Activated gamma-delta T cell (primary cell): ENCODE measurements at places on chromosomes 4 and X.

GRCh38 chr4:42460043-42460442 lies 62.8 kb downstream of the SHISA3 start:
- no peak for DNase-seq

DNA sequence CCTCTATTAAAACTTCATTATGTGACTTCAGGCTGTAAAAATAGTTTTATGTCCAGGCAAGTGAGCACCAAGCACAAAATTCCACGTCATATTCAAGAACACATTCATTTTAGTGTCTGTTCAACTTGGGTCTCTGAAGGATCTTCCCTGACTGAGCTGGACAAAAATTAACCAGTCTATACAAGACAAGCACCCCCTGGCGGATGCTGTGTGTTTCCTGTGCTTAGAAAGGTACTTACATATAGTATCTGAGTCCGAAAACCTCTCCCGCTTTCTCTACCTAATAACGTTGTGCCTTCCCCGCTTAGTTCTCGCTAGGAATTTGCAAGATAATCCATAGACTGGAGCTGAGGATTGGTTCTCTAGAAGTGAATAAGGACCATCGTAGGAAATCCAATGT lies 2214.5 kb upstream of the TENM3 start:
- DNase-seq: no peak

- no peak for DNase-seq
Measured at GRCh38 chr4:111283066-111283677, 660.3 kb upstream of the PITX2 start.

- no peak for DNase-seq
Measured at GRCh38 chr4:149095811-149096210, 653.6 kb upstream of the NR3C2 start.

DNA sequence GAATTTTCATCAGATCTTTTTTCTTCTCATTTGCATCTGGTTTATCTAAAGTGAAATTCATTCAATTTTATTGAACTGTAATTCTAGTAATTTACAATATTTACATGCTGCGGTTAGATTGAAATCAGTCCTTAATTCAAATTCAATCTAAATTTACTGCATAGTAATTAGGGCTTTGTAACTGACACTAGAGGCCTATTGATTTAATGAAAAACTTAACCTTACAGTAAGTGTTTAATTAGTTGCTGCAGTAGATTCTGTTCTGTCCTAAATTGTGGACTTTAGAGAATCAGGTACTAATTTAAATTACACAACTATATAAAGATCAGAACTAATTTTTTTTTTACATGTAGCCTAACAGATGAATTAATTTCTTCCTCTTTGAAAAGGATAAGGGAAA lies 758.8 kb upstream of the TENM3 start:
- no peak for DNase-seq

- DNase-seq: no peak
Measured at GRCh38 chr4:94934201-94934600, 176.4 kb downstream of the BMPR1B start.

DNA sequence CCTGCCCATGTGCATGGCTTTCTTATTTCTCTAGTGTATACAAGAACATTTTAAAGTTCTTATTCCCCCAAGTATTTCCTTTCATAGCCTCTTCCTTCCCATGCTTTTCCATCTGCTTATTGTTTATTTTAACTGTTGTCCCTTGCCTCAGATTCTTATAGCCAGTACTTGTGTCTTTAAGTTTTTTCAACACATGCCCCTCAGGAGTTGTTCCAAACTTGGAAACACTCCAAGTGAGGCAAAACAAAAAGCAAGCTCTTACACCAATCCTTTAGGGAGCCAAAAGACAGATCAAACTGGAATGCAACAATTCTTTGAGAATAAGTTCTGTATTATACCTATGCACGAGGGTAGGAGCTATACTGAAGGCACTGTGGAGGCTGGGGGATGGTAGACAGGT lies 222.0 kb upstream of the STK26 start:
- DNase-seq: no peak

DNA sequence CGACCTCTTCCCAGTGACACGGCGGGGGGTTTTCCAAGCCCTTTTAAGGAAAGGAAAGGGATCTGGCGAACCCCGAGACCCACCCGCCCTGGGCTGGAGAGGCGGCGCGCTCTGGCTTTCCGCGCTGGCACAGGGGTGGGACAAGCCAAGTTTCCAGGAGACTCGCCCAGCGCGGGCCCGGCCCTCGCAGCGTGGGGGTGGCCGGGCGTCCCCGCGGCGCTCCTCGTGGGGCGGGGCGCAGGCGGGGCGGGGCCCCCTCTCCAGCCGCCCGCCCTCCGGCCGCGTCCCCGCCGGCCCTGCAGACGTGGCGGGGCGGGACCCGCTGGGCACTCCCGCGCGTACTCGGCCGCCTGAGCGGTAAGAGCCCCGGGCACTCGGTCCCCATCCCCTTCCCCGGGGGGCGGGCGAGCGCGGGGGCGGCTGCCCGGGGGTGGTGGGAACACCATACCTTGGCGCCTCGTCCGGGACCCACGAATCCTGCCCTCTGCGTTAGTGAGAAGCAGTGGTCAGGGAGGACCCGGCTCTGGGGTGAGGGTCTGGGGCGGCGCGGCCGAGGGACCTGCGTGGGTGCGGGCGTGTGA lies at the start of gene FAM114A1:
Gene FAM114A1 (plus strand): TSS at position 329 of the 581 bp plus-strand sequence. CDS start 10,273 bp downstream, outside the sequence.
- peak; percentile 10 for DNase-seq

DNA sequence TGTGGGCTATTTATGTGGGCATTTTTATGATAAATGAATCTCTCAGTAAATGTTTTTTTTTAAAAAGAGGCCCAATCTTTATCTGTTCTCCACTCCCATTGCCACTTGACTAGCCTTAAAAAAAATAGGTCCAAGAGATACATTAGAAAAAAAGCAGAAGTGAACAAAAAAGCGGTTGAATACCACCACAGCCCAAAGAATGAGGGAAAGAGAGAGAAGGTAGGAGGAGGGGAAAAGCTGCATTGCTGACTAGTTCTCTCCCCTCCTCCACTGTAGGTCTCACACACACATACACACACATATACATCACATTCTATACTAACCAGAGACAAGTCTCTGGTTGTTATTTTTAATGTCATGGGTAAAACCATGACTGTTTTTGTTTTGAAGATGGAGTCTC lies 95.8 kb upstream of the IL13RA1 start:
- no peak for DNase-seq

DNA sequence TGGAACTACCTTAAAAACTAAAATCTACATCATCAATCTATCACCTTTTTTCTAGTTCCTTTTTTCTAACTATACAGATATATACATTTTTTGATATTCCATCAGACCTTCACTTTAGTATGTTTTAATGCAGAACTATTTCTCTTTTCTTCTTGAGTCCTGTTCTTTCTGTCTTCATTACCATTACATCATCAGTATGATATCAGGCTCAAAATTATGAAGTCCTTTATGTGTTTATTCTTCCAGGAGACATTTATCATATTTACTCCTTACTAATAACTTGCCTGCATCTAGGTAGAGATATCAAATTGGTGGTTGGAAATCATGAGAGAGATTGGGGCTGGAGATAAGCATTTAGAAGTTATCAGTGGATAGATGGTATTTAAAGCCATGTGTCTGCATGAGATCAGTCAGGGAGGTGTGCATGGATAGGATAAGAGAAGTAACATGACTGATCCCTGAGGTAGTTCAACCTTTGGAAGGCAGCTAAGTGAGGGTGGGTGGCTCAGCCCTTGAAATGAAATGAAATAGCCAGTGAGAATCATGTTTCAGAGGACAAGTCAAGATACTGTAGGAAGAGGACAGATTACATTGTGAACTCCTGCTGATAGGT lies 43.1 kb downstream of the MRPL1 start:
- DNase-seq: no peak

GRCh38 chrX:30308263-30309138 lies 689 bp downstream of the NR0B1 start:
- peak; percentile 8 for DNase-seq

GRCh38 chrX:93422693-93423092 lies 250.7 kb downstream of the NAP1L3 start:
- DNase-seq: no peak

DNA sequence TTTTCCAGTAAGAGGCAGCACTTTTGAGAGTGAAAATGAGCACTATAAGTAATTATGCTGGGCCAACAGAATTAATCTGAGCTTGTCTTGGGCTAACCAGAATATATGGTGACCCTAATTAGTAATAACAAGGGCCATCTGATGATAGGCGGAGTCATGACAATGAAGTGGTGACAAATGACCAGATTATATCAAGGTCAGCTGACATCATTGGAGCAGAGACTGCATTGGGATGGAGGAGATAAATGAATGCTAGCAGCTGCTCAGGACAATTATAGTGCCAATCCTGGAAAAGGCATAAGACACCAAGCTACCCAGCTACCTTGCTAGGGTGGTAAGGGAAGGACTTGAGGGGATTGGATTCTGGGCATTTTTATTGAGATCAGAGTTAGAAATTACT lies 1548.7 kb downstream of the RPA4 start:
- DNase-seq: no peak

GRCh38 chr4:48954314-48954713 lies 31.8 kb upstream of the CWH43 start:
- no peak for DNase-seq

DNA sequence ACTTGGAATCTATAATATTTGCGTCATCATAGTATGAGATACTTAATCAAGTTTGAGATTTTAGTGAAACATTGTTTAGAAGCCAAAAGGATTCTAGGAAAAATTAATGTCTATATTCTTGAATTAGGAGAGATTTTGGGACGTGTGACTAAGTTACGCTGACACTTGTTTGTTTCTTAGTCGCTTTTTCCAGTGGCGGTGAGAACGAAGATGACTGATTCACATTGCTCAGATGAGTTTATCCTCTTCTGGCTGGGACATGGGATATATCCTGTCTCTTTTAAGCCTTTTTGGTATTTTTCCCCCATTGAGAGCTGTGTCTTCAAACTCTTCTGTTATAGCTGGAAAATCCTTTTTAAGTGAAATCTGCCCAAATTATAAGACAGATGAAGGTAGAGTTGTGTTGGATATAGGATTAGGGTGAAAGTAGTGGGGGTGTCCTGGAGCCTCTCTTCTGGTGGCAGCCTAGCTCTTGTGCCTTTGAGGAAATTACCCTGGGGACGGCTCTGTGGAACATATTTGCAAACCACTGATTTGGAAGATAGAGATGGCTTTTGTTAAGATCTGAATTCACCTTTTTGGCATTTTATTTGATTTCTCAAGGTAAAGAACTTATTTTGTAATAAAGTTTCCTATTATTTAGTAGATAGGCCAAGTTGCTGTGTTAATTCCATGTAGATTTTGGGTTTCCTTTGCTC lies 49.7 kb downstream of the HTT start:
- DNase-seq: no peak

GRCh38 chrX:155577682-155578081 lies 35.1 kb downstream of the TMLHE start:
- DNase-seq: no peak

DNA sequence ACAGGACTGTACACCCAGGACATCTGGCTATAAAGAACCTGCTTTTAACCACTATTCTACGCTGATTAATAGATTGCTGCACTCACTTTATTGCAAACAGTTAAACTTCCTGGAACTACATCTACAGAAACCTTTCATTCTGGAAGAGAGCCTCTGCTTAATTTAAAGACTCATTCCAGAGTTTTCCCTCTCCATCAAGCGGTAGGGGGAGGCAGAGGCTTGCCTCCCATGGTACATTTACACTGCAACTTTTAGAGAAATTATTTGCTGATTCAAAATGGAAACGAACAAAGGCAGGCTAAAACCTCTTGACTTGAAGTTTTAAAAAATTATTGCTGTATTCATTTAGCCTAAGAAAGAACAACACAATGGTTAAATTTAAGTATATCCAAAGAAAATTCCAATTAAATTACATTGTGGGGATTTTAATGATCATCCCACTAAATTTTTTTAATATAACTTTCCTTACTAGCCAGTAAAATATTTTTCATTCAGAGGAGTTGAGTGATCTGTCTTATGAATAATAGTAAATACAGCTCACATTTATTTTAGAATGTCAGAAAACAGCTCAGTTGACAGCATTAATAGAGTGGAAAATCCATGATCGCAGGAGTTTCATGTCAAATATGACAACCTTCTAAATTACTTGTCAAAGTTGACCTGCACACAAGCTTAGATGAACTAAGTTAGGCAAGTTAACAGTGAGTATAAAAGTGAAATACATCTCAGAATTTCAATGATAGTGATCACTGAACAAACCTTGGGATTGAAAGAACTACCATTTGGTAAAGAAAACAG lies 46.3 kb upstream of the PCDH10 start:
- DNase-seq: no peak

DNA sequence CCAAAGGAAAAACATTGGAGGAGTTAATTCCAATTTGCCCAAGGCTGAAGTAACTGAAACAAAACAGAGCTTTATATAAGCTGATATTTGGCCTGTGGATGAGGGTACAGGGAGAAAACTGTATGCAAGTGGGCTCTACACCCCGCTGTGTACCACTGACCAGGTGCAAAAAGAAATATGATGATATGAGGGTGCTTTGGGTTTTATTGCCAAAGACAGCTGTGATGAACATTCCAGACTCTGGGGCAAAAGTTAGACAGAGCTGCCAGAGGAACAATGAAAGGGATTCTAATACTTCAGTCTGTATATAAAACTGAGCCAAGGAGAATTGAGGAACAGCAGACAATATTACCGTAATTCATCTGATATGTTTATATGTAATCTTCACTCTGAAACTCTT lies 117.4 kb downstream of the MID1 start:
- no peak for DNase-seq

DNA sequence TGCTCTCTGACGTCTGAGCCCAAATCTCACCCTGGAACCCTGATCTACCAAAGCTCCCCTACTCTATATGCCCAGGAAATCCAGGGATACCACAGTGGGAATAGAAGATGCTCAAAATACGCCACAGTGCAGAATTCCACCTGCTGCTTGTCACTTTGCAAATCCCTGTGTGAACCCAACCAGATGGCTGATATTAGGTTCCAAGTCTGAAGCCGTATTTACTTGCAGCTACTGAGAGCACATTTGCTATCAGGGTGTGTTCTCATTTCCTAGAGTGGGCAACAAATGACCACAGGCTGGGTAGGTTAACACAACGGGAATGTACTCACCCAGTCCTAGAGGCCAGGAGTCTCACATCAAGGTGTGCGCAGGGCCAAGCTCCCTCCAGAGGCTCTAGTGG lies 126.8 kb downstream of the MXRA5 start:
- DNase-seq: no peak

- DNase-seq: no peak
Measured at GRCh38 chrX:150038315-150038714, 100.0 kb upstream of the EOLA2 start.

- DNase-seq: no peak
Measured at GRCh38 chr4:154041640-154042039, 252.8 kb upstream of the SFRP2 start.

- DNase-seq: no peak
Measured at GRCh38 chr4:3709061-3709845, 56.9 kb upstream of the ADRA2C start.

- DNase-seq: no peak
Measured at GRCh38 chr4:52377563-52377962, 281.5 kb downstream of the USP46 start.

- DNase-seq: no peak
Measured at GRCh38 chr4:175970072-175970471, 95.6 kb upstream of the WDR17 start.

DNA sequence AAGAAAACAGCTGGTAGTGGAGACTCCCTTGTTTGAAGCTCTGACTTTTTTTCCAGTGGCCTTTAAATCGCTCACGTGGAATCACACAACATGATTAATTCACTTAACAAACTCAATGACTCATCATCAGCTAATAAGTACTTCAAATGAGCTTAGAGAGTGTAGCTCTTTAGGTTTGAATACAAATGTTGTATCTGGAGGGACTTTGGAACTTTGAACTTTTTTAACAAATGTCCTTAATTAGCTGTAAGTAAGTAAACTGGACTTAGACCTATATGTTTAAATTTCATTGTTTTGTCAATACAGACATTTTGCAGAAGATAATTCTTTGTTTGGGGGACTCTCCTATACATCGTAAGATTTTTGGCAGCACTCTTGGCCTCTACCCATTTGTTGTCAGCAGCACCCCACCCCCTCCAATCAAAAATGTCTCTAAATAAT lies 581.1 kb downstream of the SPRY1 start:
- DNase-seq: no peak
